Naive thymus-derived CD8-positive, alpha-beta T cell (primary cell): ENCODE measurements at places on chromosomes 11 and 22.

GRCh38 chr22:46707305-46707704, 30.7 kb downstream of the CERK start:
- no peak for DNase-seq

GRCh38 chr11:9538548-9538947, 34.9 kb upstream of the WEE1 start:
- DNase-seq: no peak

GRCh38 chr11:119092880-119093842, 8.5 kb downstream of the HMBS start:
- DNase-seq: no peak

DNA sequence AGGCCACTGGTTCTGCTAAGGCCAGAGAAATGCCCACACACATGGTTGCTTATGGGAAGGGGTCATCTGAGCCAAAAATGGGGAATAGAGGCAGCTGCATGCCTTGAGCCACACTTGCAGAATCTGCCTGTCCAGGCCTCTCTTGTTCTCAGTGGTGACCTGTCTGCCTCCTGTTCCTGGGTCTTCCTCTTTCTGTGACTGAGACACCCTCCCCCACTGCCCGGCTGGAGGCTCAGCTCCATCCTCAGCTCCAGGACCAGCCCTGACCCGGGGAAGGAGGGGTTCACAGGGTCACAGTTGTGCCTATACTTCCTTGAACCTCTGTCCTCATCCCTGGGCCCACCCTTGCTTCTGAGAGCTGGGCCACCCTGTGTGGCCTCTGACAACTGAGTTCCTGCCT, 52.3 kb downstream of the CSF2RB start:
- DNase-seq: no peak

DNA sequence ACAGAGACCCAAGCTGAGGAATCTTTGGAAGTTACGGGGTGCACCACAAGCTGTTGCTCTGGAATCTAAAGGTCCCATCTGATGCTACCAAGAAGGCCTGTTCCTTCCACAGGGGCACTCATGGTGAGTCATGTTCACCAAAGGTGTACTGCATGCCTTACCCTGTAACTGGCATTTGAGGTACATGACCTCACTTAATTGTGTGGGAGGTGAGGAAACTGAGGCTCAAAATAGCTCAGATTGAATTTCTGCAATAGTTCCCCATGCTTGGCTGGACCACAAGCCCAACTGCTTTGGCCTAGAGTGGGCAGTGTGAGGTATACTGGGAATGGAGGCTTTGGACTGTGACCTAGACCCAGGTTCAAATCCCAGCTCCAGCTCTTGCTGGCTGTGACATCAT, 8.2 kb downstream of the MTFP1 start:
- no peak for DNase-seq

- no peak for DNase-seq
Observed at GRCh38 chr11:32440916-32441315, 5.6 kb upstream of the WT1 start.

DNA sequence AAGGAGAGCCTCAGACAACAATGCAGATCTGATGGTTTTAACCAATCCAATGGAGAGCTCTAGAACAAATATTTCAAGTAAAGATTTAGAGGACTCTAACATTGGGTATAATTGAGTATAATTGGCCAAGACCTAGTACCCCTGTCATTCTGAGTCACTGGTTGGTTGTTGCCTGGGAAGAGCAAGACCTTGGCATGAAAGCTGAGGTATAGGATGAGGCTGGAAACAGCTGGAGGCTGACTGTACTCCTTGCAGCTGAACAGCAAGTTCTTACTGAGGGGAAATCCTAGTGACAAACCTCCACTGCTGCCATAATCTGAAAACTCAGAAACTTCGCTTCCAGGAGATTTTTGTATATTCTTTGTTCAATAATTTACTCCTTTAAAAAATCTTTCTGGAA, 54.3 kb upstream of the MUC15 start:
- no peak for DNase-seq
